ENCODE measurements at places on chromosomes 13 and 19.

- DNase-seq = peak; percentile 92
Measured at GRCh38 chr13:97274829-97275649, 52.9 kb downstream of the MBNL2 start.

DNA sequence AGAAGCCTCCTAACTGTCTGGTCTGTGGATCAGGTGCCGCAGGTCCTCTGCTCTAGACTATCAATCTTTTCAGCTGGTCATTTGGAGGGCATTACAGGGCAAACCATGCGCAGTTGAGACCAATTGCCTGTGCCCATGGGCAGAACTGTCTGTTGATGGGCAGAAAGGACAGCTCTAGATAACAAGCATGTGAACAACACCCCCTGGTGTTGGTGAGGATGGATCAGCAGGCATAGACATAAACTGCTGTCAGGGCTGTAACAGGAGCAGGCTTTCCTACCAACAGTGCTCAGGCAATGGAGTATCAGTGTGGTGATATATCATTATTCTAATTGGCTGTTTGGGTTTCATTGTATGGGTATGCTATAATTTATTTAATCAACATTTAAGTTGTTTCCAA, 104.7 kb upstream of the KL start:
- DNase-seq = peak; percentile 64

- DNase-seq = no peak
Measured at GRCh38 chr19:44948763-44949374, 3.0 kb downstream of the APOC2 start.

DNA sequence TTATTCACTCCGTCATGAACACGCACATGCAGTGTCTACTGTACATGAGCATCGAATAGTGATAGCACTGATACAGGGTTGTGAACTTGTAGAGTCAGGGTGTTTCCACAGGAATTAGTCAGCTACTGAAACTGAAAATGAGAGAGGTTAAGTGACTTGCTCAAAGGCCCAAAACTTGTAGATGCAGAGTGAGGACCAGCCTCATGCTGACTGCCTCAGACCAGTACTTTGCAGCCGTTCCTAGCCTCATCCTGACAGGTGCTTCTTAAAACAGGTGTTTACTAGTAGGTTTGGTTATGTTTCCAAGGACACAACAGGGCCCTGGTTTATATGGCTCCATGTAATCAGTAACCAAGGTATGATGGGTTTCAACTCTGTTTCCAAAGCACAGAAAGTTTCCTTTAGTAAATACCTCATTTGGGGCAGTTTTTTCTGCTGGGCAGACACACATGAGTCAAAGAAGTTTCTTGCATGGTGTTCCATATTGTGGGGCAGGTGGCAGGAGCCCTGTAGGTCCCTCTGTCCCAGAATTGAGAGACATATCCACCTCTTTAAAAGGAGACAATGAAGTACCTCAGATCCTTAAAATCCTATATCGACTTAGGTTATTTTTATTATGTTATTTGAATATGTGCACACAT, 16.0 kb downstream of the FGF9 start:
- peak; percentile 63 for DNase-seq

DNA sequence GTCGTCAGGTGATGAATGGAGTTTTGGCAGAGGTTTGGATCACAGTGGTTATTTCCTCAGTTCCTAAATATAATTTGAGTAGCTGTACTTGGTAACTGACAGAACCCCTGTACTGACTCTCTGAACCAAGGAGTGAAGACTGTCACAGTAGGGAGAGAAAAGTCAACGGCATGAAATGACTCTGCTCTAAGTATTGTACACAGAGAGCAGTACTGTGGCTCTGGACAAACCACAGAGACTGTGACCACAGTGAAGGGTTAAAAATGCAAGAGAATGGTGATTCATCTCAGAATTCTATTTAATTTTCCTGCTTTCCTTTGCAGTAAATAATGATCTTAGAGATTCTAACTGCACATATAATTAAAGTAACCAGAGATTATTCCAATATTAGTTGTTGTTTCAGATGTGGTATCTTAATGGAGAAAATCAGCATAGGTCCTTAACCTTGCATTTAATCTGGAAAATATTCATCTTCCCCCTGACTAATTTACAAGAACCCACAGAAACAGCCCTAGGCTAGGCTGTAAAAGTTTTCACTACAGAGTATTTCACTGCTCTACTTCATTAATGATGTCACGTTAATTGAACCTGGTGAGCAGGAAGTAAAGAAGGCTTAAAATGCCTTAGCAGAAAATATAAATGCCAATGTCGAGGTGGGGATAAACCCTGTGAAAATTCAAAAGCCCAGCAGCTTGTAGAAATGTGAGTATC, 221.9 kb downstream of the LIG4 start:
- DNase-seq = peak; percentile 4

- DNase-seq = no peak
Measured at GRCh38 chr19:29517946-29518345, 7.8 kb upstream of the VSTM2B start.

- DNase-seq = no peak
Measured at GRCh38 chr13:91470681-91471080, 72.3 kb downstream of the GPC5 start.

GRCh38 chr19:6528544-6529121, 2.2 kb upstream of the TNFSF9 start:
- DNase-seq = no peak

DNA sequence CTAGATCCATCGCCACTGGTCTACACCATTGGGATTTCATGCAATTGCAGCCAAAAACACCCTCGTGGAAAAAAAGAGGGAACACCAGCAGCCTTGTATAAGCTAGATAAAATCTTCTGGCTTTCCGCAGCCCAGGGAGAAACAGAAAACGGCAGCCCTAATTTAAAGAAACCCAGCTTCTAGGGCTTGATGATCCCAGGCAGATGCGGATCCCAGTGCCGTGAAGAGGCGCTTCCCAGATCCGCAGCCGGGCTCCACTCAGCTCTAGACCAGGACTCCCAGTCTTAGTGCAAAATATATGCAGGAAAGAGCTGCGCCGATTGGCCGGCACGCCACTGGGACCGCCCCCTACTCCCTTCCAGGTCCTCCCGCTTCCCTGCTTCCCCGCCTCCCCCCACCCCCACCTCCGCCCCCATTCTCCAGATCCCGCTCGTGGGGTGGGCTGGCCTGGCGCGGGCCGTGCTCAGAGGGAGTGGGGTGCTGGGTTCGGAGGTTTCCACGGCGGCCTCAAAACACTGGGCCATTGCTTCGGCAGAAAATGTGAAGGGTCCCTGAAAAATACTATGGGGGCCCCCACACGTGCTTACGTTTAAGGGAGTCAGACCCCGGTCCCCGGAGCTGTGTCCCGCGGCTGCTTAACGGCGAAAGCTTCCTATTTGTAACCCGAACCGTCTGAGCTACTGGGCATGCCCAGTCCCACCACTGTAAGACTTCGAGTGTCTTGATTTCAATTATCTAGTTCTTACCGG, 63.1 kb downstream of the SERP2 start:
- peak; percentile 85 for DNase-seq

GRCh38 chr19:40810160-40810559, 11.2 kb downstream of the EGLN2 start:
- DNase-seq = no peak

- peak; percentile 97 for DNase-seq
Measured at GRCh38 chr19:10835089-10835753, 791 bp downstream of the TMED1 start.

DNA sequence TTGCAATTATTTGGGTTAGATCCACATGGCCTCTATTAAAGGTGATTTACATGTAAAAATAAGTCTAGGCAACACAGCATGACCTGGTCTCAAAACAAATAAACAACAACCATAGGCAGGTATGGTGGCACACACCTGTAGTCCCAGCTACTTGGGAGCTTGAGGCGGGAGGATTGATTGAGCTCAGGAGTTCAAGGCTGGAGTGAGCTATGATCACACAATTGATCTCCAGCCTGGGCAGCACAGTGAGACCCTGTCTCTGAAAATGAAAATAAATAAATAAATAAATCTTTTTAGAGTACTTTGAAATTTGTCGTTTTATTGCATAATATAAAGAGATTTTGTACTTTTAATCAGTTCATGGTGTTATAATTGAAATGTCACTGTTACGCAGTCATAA, 93.3 kb downstream of the PAN3 start:
- DNase-seq = no peak

GRCh38 chr19:45443462-45444317, 20.0 kb upstream of the ERCC1 start:
- peak; percentile 84 for DNase-seq

GRCh38 chr13:49400755-49401659, 42.9 kb downstream of the CAB39L start:
- peak; percentile 57 for DNase-seq

- peak; percentile 58 for DNase-seq
Measured at GRCh38 chr13:75364131-75364713, 117.7 kb downstream of the TBC1D4 start.

DNA sequence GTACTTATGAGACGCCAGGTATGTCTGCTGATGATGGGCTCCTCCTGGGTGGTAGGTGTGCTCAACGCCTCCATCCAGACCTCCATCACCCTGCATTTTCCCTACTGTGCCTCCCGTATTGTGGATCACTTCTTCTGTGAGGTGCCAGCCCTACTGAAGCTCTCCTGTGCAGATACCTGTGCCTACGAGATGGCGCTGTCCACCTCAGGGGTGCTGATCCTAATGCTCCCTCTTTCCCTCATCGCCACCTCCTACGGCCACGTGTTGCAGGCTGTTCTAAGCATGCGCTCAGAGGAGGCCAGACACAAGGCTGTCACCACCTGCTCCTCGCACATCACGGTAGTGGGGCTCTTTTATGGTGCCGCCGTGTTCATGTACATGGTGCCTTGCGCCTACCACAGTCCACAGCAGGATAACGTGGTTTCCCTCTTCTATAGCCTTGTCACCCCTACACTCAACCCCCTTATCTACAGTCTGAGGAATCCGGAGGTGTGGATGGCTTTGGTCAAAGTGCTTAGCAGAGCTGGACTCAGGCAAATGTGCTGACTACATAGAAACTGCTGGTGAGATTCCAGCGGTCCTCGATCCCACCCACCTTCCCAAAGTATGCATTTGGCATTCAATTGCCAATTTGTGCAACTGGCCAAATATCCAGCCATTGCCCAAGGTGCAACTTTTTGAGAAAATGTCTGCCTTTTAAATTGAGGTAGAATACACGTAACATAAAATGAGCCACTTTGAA, 10.2 kb downstream of the OR2Z1 start:
- no peak for DNase-seq

DNA sequence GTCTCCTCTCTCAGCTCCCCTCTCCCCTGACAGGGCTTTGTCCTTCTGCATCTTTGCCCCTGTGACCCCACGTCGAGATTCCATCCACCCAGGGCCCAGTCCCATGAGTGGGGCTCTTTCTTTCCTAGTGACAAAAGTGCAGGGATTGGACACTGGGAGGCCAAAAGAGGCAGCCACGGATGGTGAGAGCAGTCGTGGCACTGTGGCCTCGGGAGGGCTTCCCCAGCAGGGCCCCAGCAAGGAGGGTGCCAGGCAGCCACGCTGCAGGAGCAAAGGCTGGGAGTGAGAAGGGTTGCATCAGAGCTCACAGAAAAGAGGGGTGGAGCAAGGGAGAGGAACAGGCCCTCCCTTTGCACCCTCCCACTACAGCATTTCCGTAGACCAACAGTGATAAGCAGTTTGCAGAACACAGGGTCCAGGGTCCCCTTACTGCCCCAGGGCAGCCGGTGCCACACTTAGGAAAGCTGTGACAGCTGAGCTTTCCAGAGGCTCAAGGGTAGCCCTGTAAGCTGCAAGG, 4.9 kb downstream of the ZSCAN1 start:
- no peak for DNase-seq

- DNase-seq = no peak
Measured at GRCh38 chr19:29075149-29075548, 137.8 kb downstream of the UQCRFS1 start.

DNA sequence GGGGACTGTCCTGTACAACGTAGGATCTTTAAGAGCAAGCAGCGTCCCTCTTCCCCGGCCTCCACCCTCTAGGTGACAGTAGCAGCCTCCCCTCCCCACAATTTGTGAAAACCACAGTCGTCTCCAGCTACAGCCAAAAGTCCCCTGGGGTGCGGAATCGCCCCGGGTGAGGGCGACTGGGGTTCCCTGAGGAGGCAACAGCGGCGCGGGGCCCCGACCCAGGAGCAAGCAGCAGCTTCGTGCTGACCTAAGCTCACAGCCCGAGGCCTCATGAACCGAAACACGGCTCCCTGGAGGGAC, 322 bp downstream of the ZNF558 start:
- peak; percentile 15 for DNase-seq

DNA sequence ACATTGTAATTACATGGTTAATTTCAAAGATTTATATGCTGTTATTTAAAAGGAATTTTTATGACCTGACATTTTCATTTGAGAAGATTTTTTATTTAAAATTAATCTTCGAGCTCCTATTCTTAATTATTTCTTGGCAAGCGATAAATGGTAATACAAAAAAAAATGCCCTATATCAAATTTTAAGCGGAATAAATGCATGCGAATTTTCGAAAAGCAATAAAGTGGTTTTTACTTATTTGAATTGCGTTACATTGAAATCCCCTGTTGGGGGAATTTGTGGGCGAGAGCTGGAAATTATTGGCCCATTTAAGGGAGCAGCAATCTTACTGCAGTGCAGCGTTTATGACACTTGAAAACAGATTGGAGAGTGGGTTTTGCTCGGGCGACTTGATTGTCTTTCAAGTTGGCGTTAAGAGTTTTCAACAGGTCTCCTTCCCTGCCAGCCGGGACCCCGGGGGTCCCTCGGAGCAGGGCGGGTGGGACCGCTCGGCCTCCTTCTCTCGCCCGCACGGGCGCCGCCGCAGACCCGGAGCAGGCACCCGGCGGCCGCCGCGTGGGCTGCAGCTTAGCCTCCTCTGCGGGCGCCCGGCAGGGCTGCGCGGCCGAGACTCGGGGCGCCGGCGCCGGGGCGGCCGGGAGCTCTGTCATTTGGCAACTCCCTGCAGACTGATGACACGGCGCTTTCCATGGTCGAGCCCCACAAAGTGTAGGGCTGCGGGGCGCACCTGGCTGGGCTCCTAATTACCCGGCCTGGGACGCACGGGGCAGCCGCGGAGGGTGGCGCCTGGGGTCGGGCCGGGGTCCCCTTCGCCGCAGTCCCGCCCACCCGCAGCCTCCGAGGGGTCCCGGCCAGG, 255.1 kb upstream of the SOX21 start:
- no peak for DNase-seq
